NCI-H1694 (cell line): ENCODE measurements at places on chromosomes 6 and 20.

- DNase-seq, result no peak
These were observed 509.5 kb downstream of the CDH26 start for GRCh38 chr20:60467771-60468170.

DNA sequence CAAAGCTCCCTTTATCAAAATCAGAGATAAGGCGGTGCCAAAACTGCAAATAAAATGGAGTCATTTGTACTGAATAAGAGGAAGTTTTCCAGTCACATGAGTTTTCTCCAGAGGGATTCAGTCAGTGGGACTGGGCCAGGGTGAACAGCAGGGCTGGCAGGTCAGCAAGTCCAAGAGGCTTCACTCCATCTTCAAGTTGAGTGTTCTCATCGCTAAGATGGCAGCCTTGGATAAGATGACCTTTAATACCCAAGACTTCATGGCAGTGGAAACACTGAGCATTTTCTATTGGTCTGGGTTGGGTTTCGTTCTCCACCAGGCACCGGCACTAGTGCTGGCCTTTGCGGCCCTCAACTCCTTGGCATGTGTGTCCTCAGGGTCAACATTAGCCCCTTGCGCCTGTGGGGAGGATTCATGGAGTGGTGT is 29.3 kb upstream of the IGF2R start:
- no peak for DNase-seq

DNA sequence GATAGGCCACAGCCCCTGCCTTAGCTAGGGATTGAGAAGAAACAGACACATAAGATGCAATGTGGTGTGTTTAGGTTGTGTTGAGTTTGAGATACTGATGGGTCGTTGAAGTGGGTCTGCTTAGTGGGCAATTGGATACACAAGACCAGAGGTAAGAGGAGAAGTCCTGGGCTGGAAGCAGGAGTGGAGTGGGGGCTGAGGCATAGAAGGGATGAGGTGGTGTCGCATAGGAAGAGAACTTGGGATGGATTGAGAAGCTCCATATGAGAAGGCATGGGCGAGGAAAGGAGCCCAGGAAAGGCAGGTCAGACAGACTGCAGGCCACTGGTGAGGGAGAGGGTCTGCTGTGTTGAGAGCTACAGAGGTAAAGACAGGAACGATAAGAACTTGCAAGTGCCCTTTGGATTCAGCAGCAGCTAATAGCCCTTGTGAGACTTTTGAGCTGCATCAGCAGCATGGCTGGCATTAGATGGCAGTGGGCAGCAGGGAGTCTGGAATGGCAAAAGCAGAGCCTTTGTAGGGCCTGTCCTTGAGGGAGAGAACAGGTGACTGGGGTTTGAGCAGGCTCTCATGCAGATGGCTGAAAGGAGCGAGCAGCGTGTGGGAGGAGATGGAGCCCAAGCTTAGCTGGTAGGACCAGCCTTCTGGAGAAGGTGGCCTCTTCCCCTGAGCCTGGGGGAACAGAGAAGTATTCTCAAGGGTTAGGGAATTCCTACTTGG is 33.2 kb downstream of the PLCG1 start:
- DNase-seq, result no peak

DNA sequence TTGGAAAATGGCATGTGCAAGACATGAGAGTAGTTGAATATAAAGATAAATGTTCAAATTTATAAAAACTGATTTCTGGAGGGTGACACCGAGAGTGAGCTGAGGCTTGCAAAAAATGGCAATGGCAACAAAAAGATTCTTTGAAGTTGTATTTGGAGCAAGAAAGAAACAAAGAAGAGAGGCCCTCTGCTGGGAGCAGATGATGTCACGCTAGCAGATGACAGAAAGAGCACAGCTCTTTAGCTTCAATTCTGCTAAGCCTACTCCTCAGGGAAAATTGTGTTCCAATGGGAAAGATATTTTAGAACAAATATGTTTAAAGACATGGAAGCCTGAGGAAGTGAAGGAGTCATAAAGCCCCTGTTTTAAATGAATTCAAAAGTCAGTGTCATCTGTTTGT is 125.3 kb upstream of the NOX3 start:
- DNase-seq, result no peak

DNA sequence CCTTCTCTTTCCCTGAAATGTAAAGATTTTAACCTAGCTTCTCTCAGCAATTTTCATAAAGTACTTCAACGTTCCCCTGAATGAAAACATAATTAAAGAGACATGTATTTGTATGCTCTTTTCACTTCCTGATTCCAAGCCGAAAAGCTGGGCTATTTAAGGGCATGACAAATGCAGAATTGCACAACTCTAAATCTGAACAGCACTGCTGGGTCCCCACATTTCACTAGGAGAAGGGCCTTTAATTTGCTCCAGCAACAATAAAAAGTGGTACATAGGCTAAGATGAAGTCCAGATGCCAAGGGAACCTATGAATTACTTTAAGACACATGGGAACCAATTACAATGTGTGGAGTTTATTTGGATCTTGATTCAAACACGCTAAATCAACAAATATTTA is 42.0 kb downstream of the IRAK1BP1 start:
- DNase-seq, result no peak

DNA sequence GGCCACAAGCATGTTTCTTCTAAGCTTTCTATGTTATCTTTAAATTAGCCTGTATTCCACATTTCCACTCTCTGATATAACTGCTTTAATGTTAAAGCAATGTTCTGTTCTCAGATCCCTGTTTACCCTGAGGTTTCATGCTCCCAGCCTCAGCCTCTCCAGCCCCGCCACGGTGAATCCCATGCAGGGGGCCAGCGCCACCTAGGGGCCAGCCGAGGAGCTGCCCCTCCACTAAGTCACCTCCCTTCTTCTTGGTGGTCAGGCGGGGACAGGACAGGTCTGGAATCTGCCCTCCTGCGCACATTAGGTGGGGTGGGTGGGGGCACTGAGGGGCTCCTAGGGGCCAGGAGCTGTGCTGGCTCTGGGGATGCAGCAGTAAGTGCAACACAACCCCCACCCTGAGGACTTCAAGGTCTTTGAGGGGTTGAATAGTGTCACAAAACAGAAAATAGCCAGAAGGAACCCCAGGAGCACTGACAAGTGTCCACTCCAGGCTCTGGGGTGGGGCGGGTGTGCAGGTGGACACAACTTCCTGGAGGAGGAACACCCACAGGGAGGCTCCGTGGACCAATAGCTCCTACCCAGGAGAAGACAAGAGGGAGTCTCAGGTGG is 61.6 kb downstream of the RAB44 start:
- DNase-seq, result peak; percentile 63
